ENCODE measurements at places on chromosomes 4 and X.
A peak's percentile ranks its signal among the peaks of the same experiment; 100 is the strongest.

DNA sequence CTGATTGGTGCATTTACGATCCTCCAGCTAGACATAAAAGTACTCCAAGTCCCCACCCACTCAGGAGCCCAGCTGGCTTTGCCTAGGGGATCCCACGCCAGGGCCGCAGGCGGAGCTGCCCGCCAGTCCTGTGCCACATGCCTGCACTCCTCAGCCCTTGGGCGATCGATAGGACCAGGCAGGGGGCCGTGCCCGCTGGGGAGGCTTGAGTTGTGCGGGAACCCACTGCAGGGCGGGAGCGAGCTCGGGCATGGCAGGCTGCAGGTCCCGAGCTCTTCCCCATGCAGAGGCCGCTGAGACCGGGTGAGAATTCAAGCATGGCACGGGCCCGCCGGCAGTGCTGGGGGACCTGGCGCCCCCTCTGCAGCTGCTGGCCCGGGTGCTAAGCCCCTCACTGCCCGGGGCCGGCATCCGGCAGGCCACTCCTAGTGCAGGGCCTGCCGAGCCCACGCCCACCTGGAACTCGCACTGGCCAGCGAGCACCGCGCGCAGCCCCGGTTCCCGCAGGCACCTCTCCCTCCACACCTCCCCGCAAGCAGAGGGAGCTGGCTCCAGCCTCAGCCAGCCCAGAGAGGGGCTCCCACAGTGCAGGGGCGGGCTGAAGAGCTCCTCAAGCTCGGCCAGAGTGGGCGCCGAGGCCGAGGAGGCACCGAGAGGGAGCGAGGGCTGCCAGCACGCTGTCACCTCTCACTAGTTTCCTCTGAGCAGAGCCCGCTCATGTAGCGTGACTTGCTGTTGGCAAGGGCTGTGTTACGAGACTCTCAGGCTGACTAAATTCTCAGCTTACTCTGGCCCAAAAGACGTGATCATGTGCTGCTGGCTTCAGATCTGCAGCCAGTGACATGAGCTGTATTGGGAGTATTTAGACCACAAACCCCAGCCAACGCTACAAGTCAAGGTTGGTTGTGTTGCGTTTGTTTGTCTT lies 87.5 kb downstream of the TRAPPC11 start:
- no peak for DNase-seq

GRCh38 chrX:99914635-99915034 lies 495.4 kb downstream of the PCDH19 start:
- DNase-seq = no peak

DNA sequence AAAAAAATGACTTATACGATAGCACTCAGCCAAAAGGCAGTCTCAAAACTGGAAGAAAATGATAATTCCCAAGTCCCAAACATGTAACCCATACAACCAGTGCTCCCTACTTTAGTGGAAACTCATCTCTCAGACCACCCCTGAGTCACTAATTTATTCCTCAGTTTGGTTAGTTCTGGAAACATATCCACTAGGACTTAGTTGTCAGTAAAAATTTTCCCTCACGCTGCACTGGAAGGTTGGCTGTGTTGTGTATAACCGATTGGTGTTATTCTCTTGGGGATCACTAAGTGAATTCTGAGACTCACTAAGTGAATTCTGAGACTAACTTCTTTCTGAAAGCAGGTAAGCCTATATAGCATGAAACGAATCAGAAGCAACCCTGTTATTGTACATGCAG lies 48.5 kb upstream of the GAB1 start:
- no peak for DNase-seq

DNA sequence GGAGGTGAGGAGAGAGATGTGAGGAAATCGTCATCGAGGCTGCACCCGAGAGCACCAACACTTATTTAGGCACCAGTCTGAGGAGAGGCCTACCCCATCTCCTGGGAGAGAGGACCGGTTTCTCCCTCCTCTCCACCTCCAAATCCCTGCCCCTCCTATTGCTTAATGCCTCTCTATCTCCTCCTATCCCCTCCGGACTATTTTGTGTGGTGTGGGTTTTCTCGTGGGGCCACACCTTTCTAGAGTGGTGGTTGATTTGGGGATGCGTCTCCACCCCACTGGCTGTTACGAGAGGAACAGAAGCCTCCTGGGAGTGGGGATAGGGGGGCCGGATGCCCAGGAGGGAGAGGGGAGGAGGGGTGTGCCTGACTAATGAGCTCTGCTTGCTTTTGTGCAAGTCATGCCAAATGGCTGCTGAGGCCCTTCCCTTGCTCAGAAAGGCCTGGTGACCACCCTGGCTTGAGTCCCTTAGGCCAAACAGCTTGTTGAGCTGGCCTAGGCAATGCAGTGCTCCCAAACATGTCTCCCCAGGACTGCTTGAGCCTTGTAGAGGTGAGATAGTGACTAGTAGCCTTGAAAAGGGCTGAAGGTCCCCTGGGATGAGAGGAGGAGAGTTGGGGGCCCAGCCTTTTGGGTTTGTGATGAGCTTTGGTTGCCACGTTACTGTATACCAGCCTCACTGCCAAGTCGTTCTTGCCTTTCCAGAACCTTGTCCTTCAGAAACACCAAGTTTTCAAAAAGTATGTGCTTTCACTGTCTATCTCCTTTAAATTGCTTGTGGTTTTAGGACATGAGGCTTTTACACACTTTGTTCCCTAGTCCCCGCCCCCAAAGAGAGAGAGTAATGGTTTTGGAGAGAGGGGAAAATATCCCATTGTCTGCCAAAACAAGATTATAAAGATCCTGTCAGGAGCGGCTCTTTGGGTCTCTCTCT lies 1.2 kb downstream of the MSN start:
- DNase-seq = peak; percentile 85

DNA sequence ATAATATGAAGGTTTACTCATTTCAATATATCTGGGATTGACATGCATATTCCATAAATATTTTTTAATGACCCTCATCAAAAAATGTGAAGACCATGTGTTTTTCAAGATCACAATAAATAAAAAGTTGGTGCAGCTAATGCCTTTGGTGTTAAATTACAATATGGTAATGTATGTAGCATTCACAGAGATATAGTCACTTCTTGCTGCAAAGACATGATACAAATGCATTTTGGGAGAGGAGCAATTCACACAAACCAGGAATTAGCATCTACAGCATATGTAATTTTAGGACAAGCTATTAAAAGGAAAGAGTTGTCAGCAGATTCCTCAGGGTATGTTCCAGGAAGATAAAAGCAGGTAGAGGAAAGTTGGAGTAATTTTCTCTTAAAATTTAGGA lies 734.5 kb upstream of the HTR2C start:
- DNase-seq = no peak

- peak; percentile 70 for DNase-seq
Measured at GRCh38 chr4:173252024-173252935, 81.9 kb downstream of the HMGB2 start.

GRCh38 chr4:120314969-120315368 lies 248.3 kb upstream of the MAD2L1 start:
- no peak for DNase-seq

DNA sequence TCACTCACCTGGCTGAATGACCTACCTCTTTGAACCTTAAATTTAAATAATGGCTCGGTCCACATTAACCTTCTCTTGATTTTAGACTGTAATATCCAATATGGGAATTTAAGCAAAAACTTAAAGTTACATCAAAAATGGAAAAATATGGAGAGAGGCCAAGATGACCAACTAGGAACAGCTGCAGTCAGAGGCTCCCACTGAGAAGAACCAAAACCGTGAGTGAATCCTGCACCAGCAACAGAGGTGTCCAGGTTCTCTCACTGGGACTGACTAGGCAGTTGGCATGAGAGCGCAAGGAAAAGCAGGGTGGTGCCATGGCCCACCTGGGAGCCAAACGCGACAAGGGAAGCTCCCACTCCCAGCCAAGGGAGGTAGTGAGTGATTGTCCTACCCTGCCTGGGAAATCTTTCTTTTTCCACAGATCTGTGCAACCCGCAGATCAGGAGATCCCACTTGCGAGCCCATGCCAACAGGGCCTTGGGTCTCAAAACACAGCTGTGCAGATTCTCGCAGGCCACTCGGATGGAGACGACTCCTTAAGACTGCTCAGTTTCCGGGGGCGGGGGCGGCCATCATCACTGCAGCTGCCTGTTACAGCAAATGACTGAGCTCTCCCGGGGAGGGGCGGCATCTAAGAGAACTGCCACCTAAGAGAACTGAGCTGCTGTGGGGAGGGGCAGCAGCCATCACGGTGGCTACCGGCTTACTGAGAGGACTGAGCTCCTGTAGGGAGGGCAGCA lies 343.4 kb downstream of the DMD start:
- DNase-seq = no peak

DNA sequence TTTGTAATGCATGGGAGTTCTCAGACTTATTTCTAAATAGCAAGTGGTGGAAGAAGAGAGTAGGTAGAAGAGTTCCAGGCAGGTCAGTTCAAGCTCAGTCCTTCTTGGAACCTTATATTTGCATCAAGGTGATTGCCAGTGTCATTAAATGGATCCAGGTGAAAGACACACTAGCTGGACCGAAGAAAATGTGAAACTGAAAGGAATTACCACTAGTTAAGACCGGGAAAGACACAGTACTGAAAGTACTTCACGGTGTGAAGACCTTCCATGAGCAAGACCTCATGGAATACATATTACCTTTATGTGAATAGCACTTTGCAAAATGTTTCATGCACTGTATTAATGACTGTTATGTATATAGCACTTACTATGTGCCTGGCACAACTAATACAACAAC lies 19.1 kb downstream of the TMEM150C start:
- no peak for DNase-seq

DNA sequence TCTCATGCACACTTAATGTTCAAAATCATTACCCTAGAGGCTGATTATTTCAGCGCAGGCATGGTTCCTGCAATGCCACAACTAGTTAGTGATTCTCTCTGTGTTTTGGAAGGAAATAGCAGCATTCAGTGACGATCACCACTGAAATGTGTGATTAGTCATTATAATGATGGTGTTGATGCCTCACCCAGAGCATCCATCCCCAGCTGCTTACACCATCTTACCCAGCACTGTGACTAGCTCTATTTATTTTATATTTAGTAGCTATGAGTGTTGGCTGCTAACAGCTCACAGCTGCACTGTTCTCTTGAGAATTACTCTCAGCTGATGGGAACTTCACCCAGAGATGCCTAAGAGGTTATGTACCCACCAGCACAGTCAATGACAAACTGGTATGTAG lies 60.5 kb upstream of the TSPAN7 start:
- DNase-seq = no peak

- no peak for DNase-seq
Measured at GRCh38 chrX:56833626-56834025, 104.6 kb downstream of the NBDY start.

DNA sequence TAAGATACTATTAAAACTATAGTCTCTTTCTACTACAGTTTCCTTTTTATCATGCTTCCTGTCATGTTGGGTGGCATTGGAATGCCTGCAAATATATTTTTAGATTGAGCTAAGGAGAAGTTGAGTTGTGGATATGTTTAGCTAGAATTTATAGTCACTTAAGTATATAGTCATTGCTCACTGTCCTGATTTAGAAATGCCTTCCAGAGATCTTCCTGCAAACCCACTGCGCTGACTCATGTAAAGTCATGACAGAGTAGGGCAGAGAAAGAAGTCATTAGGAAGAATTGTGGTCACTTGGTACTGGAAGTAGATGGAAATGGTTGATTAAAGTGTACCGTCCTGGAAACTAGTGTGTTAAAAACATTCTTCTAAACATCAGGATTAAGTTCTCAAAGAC lies 490.3 kb upstream of the PABPC4L start:
- DNase-seq = no peak

DNA sequence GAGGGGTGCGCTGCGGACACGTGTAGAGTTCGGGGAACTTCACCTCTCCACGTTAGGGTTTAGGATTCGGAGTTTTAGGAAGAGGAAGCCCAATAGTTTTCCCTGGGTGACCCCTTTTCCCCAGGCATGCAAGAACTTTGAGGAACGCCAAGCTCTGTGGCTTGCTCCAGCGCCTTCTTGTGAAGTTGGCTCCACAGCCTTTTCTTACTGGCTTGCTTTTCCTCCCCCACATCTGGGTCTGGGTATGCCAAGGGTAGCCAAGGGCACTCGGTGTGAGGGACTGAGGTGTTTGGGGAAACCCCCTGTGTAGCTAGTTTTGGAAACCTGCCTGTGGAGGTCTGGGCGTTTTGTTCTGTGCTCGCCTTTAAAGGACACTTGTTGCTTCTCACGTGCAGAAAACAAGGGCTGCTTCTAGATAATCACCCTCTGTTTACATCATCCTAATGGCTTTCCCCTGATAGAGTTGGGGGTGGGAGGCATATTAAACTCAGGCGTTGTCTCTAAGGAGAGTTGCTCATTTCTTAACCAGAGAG lies 746 bp downstream of the EDNRA start:
- no peak for DNase-seq

DNA sequence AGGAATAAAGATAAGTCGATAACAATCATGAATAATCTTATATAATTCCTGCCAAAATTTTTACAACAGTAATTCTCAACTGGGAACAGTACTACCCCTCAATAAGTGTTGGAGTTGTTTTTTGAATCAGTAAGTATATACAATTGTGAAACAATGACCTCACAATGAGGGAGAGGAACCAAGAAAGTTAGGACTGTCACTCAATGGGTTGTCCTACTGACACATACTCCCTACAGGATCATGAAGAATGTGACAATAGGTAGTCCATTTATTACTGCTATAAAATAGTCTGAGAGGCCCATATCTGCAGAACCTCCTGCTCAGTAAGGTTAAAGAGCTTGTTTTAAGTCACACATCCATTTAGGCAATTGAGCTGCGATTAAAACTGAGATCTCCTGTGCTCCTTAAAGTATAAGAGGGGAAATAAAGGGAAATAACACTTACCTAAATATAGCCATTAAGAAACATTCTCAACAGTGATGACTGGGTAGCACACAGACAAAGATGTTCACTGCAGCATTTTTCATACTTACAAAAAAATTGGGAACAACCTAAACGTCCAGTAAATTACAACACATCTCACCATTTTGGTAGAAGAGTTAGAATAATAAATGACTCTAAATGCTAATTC lies 26.2 kb downstream of the FBXW7 start:
- no peak for DNase-seq

DNA sequence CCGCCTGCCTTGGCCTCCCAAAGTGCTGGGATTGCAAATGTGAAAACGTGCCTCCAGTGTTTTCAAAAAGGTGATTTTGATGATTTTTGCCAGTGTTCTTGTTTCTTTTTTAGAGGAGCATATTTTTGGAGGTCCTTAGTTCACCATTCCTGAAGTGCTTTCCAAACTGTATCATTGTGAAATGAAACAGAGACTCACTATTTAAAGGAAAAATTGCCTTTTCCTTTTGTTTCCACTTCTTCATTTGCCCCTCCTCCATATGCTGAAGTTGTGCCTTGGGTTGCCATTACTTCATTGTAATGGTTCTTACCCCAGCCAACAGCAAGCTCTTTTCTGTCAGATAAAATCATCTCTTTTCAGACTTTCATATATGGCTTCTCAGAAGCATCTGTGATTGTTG lies 164.4 kb downstream of the FNIP2 start:
- no peak for DNase-seq

DNA sequence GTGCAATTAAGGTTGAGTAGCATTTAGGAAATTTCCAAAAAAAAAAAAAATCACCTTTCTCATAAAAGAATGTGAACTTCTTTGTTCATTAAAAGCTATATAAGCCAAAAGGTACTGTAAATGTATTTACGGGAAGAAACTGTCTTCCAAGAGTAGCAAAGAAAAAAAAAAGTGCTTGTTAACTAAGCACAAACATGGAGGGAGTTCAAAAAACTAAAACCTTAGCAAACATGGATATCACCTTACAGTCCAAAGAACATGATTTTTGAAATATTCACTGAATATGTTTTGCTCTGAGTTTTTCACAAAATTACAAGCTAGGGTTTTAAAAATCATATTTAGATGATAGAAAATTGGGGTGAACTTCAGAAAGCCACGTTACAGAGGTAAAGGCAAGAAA lies 217.5 kb downstream of the ADAMTS3 start:
- no peak for DNase-seq
